Hindlimb muscle (tissue), 1 donor: ENCODE measurements at places on chromosomes 5 and 9.

- no peak for DNase-seq
Measured at GRCh38 chr5:154547551-154547950, 69.5 kb upstream of the HAND1 start.

GRCh38 chr5:134979416-134979815 lies 11.7 kb downstream of the CATSPER3 start:
- DNase-seq = no peak

GRCh38 chr9:117548556-117548955 lies 133.7 kb upstream of the ASTN2 start:
- no peak for DNase-seq

DNA sequence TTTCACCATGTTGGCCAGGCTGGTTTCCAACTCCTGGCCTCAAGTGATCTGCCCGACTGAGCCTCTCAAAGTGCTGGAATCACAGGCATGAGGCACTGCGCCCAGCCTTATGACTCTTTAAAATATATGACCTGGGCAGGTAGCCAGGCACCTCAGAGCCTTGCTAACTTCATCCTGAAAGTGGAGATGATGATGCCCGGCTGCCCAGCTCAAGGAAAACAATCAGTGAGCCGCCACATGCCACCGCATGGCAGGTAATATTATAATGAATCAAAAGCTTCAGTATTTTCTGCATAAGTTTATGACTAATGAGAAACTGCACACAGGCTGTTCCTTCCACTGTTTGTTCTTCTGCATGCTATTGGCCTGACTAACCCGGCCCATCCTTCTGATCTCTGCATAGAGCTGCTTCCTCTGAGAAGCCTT lies 30.4 kb upstream of the DMRT1 start:
- no peak for DNase-seq

DNA sequence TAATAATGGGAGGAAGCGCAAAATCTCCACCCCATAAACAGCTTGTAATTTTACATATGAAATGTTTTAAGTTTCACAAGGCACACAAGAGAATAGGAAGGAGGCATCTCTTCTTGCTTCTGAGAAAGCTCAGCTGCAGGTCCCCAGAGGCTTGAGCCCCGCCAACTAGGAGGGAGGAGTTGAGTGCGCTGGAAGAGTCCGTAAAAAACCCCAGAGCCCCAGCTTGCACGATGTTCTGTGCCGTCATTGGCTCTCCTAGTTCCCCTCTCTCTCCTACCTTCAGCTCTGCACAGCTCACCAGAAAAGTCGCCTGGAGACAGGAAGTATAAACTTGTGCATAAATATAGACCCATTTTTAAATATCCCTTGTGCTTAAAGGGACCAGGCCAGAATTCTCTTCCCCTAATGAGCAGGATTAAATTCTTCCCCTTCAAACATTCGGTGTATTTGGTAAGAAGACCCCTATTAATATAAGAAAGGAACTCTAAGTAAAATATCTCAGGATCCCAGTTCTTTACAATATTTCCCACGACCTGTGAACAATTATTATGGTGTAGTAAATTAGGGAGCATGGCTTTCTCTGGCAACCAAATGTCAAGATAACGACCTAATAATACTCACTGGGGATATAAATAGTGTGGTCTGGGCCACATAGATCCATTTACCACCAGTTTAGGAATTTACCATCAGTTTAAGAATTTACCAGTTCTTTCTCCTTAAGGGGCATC lies 13.7 kb downstream of the GLRX start:
- peak; percentile 78 for DNase-seq

DNA sequence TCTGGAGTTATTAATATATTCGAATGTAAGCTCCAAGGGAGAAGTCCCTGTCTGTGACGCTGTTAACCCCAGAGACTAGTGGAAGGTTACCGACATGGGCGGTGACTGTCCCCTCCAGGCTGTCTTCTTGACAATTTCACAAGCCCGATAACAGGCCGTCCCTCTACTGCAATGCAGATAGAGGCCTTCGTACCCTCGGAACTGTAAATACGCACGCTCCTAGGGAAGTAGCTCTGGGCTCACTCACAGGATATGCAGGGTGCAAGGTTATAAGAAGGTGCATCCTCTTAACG lies 680 bp upstream of the RFK start:
- DNase-seq = no peak

- DNase-seq = peak; percentile 61
Measured at GRCh38 chr9:76162751-76163500, 231.3 kb downstream of the RFK start.

DNA sequence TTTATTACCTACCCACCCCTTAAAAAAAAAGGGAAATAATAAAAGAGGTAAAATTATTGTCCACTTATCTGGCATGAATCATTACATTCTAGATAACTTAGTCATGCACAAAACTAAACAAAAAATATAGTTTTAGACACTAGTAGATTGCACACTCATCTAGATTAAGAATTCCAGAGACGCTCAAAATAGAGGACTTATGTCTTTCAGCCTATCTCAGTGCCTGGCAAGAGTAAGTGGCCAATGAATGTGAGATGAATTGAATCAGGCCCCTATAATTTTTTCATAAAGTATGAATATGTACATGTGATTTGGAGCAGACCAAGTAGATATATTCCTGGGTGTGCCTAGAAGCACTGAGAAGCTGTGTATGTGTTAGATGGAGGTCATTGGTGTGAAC lies 2.0 kb upstream of the RXFP3 start:
- DNase-seq = no peak

- DNase-seq = no peak
Measured at GRCh38 chr5:172088801-172089200, 82.4 kb upstream of the FBXW11 start.

DNA sequence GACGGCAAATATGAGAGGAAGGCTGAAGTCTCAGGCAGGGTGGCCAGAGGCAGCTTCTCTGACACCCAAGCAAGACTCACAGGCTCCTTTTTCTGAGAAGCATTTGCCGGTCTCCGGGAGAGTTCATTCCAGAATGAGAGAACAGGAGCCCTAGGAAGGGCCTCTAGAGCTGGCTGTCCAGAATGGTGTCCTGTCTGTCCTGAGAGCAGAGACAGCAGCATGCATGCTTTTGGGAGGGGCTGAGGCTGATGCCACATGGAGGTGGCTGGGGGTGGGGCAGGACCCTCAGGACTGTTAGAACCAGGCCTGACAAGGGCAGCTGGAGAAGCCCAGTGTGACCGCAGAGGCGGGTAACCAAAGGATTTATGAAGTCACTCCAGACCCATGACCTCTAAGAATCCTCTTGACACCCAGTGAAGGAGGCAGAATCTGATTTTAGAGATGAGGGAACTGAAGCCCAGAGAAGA lies 60.0 kb downstream of the SHB start:
- DNase-seq = no peak

- no peak for DNase-seq
Measured at GRCh38 chr5:52805615-52806014, 17.9 kb downstream of the ITGA1 start.

GRCh38 chr5:55624841-55625588 lies 87.1 kb downstream of the SLC38A9 start:
- no peak for DNase-seq

- no peak for DNase-seq
Measured at GRCh38 chr9:124770359-124771020, 621 bp downstream of the NR6A1 start.

- no peak for DNase-seq
Measured at GRCh38 chr5:156036640-156037039, 290.3 kb upstream of the SGCD start.

DNA sequence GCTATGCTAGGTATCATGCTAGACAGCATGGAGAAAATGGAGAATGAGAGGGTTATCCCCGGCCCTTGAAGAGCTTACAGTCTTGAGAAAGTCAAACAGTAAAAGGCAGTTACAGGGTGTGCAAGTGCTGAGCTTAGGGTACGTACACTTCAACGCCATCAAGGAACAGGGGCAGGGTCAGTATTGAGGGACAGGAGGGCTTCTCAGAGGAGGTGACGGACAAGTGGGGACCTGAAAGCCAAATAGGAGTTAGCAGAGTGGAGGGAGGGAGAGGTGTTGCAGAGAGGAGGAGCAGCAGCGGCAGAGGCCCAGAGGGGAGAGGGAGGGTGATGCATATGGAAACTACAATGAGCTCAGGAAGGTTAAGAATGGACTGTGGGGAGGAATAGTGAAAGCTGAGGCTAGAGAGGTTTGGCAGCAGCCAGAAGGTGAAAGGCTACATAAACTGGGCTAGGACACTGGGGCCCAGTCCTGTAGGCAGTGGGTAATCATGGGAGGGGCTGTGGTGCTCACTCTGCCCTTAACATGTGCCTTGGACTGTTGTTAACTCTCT lies 88.0 kb downstream of the NRG2 start:
- DNase-seq = no peak

- DNase-seq = no peak
Measured at GRCh38 chr5:173954671-173955521, 34.1 kb upstream of the C5orf47 start.

- no peak for DNase-seq
Measured at GRCh38 chr5:112275671-112276070, 143.4 kb downstream of the EPB41L4A start.

- no peak for DNase-seq
Measured at GRCh38 chr9:79674052-79674777, 102.5 kb downstream of the TLE4 start.

DNA sequence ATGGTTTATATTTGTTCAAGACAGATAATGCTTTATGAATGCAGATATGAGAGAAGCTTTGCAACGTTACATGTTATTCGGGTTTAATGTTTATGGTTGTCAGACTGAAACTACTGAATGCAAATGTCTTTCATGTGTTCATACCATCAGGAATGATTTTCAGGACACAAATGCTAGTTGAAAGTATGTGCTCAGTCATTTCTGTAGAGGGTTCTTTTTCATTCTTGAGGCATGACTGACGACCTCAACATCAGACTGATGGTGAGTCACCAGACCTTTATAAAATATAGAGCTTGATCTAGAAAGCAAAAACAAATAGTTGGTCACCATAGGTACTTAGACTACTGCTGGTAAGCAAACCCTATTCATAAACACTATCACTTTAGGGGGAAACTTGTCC lies 287.3 kb upstream of the NUDT12 start:
- no peak for DNase-seq

DNA sequence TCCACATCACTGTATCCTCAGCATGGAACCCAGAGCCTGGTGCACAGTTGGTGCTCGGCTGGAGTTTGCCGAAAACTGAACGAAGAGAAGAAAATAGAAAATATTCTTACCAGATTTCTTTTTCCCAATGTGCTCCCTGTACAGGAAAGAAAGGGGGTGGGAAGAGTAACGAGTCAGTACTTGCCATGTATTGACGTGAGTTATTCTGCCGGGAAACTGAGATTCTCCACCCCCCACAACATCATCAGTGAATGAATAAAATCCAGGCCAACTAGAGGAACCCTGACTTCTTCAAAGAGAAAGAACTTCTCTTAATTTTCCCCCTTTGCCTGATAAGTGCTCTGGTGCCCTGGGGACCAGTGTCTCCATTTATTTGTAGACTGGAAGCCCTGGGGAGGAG lies 80.6 kb downstream of the SH3PXD2B start:
- DNase-seq = no peak

DNA sequence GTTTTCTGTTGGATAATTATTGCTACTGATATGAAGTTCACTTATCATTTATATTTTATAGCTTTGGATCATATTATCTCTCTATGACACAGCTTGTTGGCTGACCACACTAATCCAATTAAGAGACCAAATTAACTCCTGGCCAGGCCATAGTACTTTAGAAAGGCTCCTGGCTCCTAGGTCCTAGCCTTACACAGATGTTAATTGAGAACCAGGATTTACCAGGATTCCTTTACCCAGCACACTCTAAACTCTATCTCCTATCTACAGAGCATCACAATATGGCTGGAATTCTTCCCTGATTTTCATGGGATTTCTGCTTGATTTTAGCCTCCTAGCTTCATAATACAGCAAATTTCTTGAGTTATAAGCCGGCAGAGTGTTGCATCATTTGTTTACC lies 80.3 kb downstream of the SLCO6A1 start:
- DNase-seq = no peak

- DNase-seq = no peak
Measured at GRCh38 chr5:154751854-154752253, 3.3 kb upstream of the LARP1 start.

GRCh38 chr9:3682186-3682585 lies 156.4 kb upstream of the RFX3 start:
- DNase-seq = peak; percentile 6

DNA sequence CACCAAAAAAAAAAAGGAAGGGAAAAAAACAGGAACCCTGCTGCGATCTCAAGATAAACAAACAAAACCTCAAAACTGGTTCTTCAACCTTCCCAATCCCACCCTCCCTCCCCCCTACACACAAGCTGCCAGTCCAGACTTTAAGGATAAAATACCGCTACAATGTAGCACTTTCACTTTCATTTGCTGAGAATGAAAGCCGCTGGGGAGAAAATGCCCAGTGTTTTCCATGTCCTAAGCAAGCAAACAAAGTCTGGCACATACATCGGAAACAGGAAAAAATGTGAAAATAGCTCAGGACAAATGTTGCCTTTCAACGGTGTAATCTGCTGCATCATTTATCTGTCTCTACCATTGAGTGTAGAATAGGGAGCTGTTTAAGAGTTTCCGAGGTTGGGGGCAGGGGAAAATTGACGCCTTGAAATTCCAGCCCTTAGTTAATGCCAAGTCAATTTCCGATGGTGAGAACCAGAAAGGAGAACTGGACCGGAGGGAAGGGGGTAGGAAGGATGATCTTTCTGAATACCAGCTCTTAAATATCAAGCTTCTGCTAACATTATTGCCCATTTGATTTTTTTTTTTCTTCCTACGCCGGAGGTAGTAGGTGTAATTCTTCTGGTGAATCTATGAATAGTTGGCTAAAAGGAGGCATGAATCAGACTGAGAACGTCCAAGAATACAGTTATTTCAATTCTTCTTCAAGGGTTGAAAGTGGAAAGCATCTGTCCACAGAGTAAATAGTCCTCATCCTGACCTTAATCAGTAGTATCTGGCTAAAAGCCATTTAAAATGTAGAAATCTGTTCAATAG lies 1.2 kb upstream of the ADAMTS6 start:
- DNase-seq = peak; percentile 74

- DNase-seq = no peak
Measured at GRCh38 chr5:7852542-7852941, 1.6 kb upstream of the CFAP90 start.

GRCh38 chr5:176320577-176320976 lies 41.0 kb downstream of the KIAA1191 start:
- DNase-seq = no peak

GRCh38 chr9:137226338-137227053 lies 806 bp upstream of the RNF224 start:
- DNase-seq = no peak

- no peak for DNase-seq
Measured at GRCh38 chr5:113058706-113059226, 82.2 kb downstream of the DCP2 start.

GRCh38 chr9:124511891-124512805 lies 4.9 kb upstream of the NR5A1 start:
- no peak for DNase-seq

GRCh38 chr5:53091289-53091688 lies 18.3 kb downstream of the MOCS2 start:
- DNase-seq = no peak

DNA sequence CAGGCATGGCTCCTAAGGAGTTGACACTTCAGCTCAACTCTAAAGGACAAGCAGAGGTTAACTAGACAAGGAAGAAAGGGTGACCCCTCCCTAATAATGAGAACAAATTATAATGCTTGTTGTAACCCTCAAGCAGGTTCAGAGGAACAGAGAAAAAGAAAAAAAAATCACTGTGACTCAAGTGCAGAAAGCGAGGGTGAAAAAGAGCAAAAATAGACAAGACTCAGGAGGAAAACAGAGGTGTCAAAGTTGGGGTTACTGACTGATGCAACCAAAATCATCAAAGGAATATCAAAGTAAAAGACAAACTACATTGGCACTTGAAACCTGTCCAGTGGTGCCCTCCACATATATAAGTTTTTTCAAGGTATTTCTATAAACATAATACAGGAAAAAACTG lies 28.4 kb downstream of the FBXW11 start:
- no peak for DNase-seq

- no peak for DNase-seq
Measured at GRCh38 chr9:114656301-114656700, 1.3 kb downstream of the TEX53 start.
